ENCODE measurements at places on chromosomes 7 and 10.

DNA sequence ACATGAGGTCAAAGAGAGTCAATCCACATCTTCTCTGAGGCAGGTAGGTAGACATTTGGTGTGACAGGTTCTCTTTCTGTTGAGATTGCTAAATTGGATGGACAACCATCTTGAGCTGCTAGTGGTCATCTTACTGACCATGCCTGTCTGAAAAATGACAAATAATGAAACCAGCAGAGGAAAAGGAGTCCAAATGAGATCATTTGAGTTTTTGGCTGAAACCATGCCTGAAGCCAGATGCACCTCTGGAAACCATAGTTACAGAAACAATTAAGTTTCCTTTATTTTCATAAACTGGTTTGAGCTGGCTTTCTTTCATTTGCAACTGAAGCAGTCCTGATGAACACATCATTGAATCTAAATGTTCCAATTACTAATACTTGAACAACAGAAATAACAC lies 100.6 kb downstream of the ZNF438 start:
- DNase-seq: no peak

GRCh38 chr7:142094861-142095260 lies 16.7 kb upstream of the MGAM2 start:
- DNase-seq: no peak

- DNase-seq: no peak
These were observed 10.7 kb downstream of the ARMH3 start for GRCh38 chr10:102045292-102045691.

DNA sequence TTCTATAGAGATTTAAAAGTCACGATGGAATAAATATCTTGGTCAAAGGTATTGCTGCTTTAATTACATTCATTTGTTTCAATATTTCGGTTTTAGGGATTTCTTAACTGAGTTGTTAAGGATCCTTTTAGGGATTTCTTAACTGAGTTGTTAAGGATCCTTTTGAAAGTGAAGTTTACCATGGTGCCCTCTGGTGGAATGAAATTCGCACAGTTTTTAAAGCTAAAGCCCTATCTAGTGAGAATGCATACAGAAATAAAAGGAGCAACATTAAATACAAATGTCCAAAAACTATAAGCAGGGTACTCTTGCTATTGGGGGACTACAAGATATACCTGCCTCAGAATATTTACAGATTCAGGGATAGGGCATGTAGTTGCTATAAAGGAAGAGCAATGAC lies 193.7 kb downstream of the RNLS start:
- DNase-seq: no peak

GRCh38 chr7:46028246-46028645 lies 107.2 kb upstream of the IGFBP3 start:
- DNase-seq: no peak

- DNase-seq: no peak
These were observed 312.6 kb upstream of the BMPER start for GRCh38 chr7:33592718-33593117.

DNA sequence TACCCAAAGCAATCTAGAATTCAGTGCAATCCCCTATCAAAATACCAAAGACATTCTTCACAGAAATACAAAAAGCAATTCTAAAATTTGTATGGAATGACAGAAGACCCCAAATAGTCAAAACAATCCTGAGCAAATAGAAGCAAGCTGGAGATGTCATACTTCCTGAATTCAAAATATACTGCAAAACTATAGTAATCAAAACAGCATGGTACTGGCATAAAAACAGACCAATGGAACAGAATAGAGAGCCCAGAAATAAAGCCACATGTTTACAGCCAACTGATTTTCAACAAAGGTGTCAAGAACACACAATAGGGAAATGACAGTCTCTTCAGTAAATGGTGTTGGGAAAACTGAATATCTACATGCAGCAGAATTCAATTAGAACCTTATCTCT lies 124.1 kb upstream of the AGK start:
- DNase-seq: no peak

DNA sequence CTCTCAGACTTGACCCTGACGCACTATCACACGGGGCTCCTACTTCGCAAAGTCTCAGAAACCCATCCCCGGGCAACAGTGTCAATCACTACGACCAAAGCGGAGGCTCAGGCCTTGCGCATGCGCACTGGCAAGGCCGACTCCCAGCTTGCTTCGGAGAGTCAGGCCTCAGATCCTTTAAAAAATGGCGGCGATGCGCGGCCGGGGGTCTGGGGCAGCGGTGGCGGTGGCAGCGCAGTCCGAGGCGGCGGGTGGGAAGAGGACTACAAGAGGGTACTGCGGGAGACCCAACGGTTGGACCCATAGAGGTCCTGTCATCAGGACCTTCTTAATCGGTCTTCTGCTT lies 196.9 kb downstream of the ZNF716 start:
- DNase-seq: no peak

DNA sequence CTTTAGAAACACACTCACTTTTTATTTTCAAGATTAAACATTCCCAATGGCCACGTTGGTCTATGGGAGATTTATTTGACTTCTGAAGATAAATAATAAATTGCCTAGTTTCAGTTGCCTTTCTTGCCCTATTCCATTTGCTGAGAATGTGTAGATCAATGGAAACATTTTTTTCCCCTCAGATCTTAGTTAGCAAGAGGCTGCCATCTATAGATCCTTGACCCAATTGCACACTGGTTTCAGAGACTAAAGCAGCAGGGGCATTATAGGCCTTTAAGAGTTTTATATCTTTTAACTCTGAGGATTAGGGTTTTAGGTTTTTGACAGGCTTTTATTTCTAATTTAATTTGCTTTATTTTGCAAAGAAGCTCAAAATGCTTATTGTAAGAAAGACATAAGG lies 163.2 kb upstream of the GPR26 start:
- no peak for DNase-seq

DNA sequence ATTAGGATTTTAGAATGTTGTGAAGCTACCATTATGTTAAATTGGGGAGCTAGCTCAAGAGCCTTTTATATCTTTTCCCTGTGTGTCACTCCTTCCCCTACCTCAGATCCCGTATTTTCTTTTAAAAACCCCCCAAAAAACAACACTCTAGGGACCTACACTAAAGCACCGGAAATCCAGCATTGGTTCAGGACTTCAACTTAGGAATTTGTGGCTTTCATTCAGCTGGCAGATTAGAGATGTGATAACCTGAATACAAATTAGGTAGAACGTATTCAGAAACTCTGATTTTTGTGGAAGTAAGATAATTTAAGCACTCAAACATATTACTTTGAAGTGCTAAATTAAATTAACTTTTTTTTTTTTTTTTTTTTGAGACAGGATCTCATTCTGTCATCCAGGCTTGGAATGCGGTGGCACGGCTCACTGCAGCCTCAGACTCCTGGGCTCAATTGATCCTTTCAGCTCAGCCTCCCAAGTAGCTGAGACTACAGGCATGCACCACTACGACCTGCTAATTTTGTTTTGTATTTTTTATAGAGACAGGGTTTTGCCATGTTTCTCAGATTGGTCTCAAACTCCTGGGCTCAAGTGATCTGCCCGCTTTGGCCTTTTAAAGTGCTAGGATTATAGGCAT lies 6.8 kb downstream of the TBC1D12 start:
- DNase-seq: no peak

DNA sequence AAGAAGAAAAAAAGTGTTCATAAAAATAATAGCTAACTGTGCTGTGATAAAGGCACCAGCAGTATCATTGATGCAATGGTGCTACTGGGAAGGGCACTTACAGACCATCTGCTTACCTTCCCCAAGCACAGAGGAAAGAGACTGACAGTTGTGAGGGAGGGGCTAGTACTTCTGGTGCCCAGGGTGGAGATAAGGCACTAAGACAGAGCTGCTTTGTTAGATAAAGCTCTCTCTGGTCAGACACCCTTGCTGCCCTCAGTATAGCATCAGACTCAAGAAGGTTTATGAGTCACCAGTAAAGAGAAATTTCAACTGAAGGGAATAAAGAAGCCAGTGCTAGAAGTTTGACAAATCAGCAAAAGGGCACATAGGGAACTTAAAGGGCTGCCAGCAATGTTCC lies 325.6 kb downstream of the HPSE2 start:
- DNase-seq: no peak

DNA sequence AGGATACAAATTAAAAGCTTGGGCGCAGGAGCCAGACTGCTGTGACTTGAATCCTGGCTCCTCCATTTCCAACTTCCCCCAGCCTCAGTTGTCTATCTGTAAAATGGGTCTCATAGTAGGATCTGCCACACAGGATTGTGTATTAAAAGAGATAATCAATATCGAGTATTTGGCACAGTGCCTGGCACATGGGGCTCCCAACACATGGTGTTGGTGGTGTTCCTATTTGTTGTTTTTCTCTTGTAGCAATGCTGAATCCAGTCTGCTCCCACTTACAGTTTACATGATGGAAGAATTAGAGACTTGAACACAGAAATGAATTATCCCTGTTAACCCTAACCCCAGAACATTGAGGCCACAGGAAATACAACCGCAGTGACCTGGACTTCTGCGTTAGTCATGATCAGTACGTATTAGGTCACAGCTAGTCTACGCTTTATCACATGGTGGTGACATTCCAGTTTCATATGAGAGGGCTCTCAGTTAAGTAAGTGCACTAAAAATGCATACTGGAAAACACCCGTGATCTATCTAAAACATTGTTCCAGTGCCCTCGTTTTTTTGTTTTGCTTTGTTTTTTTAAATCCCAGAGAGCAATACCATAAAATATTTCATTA lies 169.5 kb upstream of the KLF14 start:
- DNase-seq: no peak

DNA sequence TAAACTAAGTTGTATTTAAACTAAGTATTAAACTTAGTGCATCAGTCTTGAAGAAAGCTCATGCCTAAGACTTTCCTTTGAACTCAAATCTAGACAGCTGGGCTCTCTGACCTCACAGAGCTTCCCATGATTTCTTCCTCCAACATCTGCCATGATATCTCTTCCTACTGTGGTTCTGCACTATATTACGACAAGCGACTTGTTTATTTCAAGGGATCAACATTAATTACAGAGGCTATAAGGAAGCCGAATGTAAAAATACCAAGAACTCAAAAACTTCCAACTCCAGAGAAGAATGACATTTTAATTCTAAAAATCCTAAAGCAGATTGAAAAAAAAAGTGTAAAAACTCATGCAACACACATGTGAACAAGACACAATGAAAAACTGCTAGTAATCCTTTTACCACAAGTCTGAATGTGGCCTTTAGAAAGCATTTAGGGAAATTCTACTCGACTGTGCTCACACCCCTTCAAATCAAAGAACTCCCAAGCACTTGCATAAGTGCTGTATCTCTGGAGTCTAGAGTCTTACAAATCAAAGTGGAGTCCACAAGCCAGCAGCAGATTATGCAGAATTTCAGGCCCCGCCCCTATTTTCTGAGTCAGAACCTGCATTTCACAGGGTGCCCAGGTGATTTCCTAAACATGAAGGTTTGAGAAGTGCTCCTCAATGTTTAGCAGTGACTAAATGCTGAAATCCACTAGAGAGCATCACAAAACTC lies 22.7 kb upstream of the WASHC2A start:
- no peak for DNase-seq

DNA sequence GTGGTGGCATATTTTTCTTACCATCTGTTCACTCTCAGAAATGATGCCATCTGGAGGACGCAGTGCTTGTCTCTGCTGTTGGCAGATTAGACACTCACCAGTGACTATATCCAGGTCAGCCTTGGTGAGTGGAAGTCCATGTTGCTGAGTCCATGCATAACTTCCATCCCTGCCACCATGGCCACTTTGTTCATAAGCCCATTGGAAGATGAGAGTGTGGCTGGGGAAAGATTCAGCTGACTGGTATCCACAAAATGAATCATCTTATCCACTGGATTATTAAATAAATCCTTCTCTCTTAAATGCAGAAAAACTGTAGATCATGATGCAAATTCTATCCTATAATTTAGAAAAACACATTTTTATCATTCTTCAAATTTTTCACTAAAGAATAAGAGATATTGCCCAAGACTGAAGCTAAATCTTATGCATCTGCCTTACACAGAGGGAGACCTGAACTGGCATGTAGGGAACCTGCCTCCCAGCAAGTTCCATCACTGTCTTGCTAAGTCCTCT lies 726.9 kb downstream of the TNS3 start:
- no peak for DNase-seq

DNA sequence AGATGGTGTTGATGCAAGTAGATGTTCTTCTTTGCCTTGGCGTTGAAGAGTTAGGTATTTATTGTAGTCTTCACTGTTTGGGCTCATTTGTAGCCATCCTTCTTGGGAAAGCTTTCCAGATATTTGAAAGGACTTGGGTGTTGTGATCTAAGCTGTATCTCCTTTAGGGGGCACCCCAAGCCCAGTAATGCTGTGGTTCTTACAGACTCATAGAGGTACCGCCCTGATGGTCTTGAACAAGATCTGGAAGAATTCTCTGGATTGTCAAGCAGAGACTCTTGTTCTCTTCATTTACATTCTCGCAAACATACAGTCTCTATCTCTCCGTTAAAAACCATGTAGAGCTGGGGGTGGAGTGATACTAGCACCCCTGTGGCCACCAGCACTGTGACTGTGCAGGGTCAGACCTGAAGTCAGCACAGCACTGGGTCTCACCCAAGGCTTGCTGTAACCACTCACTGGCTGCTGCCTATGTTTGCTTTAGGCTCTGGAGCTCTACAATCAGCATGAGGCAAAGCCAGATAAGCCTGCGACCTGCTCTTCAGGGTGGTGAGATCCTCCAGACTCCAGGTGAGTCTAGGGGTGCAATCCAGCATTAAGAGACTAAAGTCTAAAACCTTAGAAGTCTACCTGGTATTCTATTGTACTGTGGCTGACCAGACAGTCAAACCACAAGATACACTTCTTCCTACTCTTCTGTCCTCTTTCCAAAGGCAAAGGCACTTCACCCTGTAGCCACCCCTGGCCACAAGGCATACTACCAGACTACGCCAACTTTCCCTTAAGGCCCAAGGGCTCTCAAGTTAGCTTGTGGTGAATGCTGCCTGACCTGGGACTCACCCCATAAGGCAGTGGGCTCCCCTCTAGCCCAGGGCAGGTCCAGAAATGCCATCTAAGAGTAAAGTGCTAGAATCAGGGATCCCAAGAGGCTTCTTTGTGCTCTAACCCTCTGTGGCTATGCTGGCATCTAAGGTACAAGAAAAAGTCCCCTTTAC lies 209.7 kb upstream of the TMEM196 start:
- DNase-seq: no peak

- no peak for DNase-seq
These were observed 59.6 kb upstream of the ADGRA1 start for GRCh38 chr10:133028158-133028557.

- no peak for DNase-seq
These were observed 38.7 kb downstream of the CACNB2 start for GRCh38 chr10:18178854-18179483.

GRCh38 chr7:45099891-45100760 lies 11.4 kb upstream of the NACAD start:
- DNase-seq: no peak
